Fibroblast of gingiva (primary cell): ENCODE measurements at places on chromosomes 6 and 20.
A peak's percentile ranks its signal among the peaks of the same experiment; 100 is the strongest.

- DNase-seq, result no peak
Observed at GRCh38 chr6:90643381-90643780, 56.5 kb upstream of the MAP3K7 start.

DNA sequence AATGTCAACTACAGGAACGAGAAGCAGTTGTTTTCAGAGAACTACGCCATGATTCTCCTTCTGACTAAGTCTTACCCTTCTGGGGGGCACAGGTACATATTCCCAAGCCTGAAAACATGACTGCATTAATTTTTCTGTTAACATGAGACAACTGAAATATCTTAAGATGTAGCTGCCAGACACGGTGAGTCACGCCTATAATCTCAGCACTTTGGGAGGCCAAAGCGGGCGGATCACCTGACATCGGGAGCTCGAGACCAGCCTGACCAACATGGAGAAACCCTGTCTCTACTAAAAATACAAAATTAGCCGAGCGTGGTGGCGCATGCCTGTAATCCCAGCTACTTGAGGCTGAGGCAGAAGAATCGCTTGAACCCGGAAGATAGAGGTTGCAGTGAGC is 21.7 kb downstream of the TBC1D20 start:
- DNase-seq, result no peak

GRCh38 chr6:42530751-42531150 is 33.1 kb upstream of the UBR2 start:
- DNase-seq, result no peak

DNA sequence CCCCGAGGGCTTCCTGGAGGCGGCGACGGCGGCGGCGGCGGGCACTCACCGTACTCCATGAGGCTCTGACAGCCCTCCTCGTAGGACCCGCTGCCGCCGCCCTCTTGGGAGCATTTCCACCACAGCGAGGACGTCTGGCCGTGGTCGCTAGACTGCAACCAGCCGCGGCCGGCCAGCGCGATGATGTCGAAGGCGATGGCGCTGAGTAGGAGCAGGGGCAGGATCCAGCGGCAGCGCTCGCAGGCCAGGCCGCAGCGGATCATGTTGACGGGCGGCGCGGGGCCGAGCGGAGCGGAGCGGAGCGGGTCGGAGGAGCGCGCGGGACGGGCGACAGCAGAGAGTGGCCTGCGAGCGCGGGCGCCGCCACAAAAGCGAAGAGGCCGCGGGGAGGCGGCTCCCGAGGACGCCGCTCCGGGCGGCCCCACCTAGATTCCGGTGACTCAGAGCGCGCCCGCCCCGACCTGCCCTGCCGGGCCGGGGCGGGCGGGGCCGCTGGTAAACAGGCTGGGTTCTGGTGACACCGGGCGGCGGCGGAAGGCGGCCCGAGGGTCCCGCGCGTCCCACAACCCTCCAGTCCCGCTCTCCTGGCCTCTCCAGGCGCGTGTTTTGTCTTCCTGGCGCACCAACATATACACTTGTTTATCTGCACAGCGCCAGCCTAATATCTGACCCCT is at the start of gene PERP:
Gene PERP, minus strand, starts transcription at position 342 of the 674 bp plus-strand sequence. Its CDS starts 79 bp downstream, at position 263.
- peak; percentile 37 for DNase-seq
